ENCODE measurements at places on chromosomes 1 and 21.

GRCh38 chr1:229900220-229900619 lies 166.8 kb upstream of the GALNT2 start:
- H3K4me3 ChIP-seq, result no peak overlapping the region
- no peak overlapping the region for H3K27ac ChIP-seq
- peaks cover 31% of the 10 kb centered on the region for H3K27me3 ChIP-seq
- no peak for DNase-seq

DNA sequence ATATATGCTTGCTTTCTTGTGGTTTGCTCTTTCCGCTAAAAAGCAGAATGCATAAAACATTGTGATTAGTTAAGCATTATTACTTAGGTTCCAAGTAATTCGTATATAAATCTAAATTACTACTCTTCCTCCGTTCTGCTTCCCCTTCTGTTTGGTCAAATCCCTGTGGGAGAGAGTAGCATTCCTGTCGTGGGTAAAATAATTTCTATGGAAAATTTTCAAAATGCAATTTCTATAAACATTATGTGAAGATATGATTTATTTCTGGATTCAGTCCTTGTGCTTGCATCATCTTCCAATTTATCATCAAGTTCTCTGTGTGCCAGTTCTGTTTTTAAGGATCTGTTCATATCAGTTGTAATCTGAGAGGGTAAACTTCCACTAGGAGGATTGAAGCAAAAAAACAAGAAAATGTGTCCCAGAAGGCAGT lies 7.2 kb upstream of the WARS2 start:
- H3K27ac ChIP-seq, result no peak overlapping the region
- H3K4me3 ChIP-seq, result no peak overlapping the region
- H3K4me1 ChIP-seq, result peaks cover 18% of the 10 kb centered on the region

DNA sequence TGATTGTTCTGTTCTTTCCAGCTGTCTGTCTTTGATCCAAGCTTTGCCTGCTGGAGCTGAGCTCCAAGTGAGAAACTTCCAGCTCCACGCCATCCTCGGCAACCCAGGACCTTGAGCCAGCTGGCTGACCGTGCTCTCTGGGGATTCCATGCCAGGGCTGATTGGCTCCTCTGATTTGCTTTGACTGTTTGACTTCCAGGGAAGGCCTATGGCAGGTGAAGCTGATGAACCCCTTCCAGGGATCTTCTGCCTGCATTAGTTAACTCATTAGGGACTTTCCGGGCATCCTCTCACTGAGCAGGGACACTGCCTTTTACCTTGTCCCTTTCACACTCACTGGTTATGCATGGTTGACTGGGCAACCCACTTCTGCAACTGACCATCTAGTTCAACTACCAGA lies 406.1 kb downstream of the RPS6KC1 start:
- H3K27me3 ChIP-seq, result peaks cover 4% of the 10 kb centered on the region
- no peak overlapping the region for H3K27ac ChIP-seq
- DNase-seq, result no peak
- no peak overlapping the region for H3K4me3 ChIP-seq
- H3K36me3 ChIP-seq, result no peaks in the 10 kb centered on the region
- H3K4me1 ChIP-seq, result no peaks in the 10 kb centered on the region

DNA sequence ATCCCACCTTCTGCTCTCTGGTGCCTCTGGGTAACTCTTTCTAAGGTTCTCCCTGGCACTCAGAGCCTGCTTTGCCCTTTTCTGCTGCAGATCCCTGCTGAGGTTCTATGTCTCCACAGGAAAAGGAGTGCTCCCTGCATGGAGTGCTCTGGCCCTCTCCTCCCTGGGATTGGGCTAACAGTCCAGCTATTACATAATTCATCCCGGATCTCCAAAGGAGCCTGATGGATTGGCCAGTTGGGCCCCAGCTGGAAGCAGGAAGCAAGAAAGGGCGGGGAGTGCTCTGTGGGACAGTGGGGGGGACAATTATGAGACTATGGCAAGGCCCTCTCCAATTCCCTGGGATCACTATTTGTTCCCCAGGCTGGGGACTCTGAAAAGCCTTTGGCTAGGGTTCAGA lies 51.9 kb upstream of the GOLT1A start:
- H3K36me3 ChIP-seq, result no peaks in the 10 kb centered on the region
- no peaks in the 10 kb centered on the region for H3K4me1 ChIP-seq
- peaks cover 4% of the 10 kb centered on the region for H3K27me3 ChIP-seq
- H3K27ac ChIP-seq, result no peak overlapping the region

- H3K4me3 ChIP-seq, result no peak overlapping the region
- H3K36me3 ChIP-seq, result peaks cover 5% of the 10 kb centered on the region
- H3K27ac ChIP-seq, result no peak overlapping the region
- peaks cover 8% of the 10 kb centered on the region for H3K4me1 ChIP-seq
Observed at GRCh38 chr1:35164893-35165292, 28.1 kb downstream of the SFPQ start.

- H3K36me3 ChIP-seq, result peaks cover 14% of the 10 kb centered on the region
- H3K4me3 ChIP-seq, result no peak overlapping the region
- H3K27me3 ChIP-seq, result peaks cover 3% of the 10 kb centered on the region
- H3K27ac ChIP-seq, result no peak overlapping the region
Observed at GRCh38 chr1:1197188-1197500, 9.2 kb downstream of the TNFRSF18 start.

DNA sequence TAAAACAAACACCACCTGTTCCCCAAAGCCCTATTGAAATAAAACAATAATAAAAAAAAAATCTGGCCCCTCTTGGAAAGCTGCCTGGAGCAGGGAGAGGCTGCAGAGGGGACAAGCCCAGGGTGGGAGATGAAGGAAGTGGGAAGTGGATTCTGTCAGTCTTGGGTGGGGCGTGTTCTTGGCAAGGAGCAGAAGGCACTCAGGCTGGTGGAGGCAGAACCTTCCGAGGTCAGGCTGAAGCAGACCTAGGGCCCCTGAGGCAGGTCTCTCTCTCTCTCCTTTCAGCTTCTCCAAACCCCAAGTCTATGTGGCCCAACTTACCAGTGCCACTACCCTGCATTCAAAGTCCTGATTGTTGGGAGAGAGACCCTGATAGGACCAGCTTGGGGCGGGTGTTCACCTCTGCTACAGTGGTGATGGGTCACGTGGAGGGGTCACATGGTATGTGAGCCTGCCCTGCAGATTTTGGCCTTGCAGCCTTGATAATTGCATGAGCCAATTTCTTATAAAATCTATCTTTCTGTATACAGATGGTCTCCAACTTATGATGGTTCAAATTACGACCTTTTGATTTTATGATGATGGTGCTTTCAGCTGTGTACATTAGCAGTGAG lies 145.4 kb upstream of the C1orf174 start:
- H3K4me3 ChIP-seq, result no peak overlapping the region
- H3K27ac ChIP-seq, result no peak overlapping the region
- no peaks in the 10 kb centered on the region for H3K36me3 ChIP-seq
- no peak for DNase-seq
- H3K4me1 ChIP-seq, result no peaks in the 10 kb centered on the region
- H3K27me3 ChIP-seq, result peaks cover 3% of the 10 kb centered on the region

GRCh38 chr1:151134396-151134795 lies 12.0 kb downstream of the SEMA6C start:
- H3K27ac ChIP-seq, result no peak overlapping the region
- H3K4me1 ChIP-seq, result peaks cover 6% of the 10 kb centered on the region
- no peak for DNase-seq

DNA sequence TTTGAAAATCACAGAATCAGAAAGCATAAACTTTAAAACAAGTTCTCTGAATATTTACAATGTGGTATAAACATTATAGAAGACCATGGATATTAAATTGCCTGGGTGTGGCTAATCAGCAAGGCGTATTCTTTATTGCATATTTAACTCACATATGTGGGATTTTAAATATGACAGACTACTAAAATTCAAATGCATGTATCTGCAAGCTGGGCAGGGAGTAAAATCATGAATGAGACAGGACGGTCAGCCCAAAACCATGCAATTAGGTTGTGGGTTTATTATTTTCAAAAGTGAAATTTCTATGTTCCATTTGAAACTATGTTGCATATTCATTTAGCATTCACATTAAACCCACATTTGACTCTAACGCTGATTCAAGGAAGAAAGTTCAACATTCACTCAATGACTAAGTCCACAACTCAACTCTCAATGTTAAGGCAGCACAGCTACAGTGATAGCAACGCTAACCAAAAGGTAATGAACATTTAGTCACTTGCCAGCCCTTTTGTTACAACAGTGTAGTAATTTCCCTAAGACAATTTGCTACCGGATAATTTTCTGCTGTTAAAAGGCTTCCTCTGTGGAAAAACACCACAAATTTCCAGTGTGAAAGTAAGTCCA lies 6.3 kb upstream of the SYNJ1 start:
- peaks cover 29% of the 10 kb centered on the region for H3K4me1 ChIP-seq
- H3K27me3 ChIP-seq, result no peaks in the 10 kb centered on the region
- H3K4me3 ChIP-seq, result no peak overlapping the region
- peak overlapping the region; percentile 42 for H3K27ac ChIP-seq
- no peak for DNase-seq

DNA sequence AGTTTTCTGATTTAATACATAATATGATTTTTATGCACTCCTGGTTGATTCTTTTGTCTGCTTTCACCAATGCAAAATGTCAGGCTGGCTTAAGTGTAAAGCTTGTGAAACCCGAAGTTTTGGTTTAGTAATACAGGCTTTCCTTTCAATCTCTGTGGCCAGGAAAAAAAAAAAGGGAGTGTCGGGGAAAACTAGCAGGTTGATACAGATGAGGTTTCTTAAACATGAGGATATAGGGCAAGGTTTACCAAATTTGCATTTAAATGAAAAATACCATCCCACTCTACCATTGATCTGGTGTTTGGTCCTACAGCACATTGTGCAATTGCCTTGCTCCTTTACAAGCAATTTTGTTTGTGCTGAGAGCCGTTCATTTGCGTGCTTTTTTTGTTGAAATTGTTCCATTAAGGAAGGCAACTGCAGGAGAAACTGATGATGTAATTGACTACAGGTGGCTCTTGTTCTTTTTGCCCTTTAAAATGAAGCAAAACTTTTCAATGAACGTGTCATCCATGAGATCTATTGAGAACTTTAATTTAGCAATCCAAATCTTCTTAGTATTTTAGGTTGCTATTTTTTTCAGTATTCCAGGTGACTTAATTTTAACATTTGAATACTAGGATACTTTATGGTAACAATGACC lies 22.7 kb downstream of the CLIC6 start:
- H3K27ac ChIP-seq, result no peak overlapping the region
- no peak overlapping the region for H3K4me3 ChIP-seq
- DNase-seq, result no peak
- peaks cover 36% of the 10 kb centered on the region for H3K27me3 ChIP-seq

GRCh38 chr1:51303751-51304251 lies 26.6 kb downstream of the TTC39A start:
- peaks cover 25% of the 10 kb centered on the region for H3K4me1 ChIP-seq
- H3K27ac ChIP-seq, result peak overlapping the region; percentile 75
- H3K27me3 ChIP-seq, result no peaks in the 10 kb centered on the region
- DNase-seq, result no peak
- no peak overlapping the region for H3K4me3 ChIP-seq

GRCh38 chr1:68046423-68046822 lies 4.0 kb downstream of the DIRAS3 start:
- no peaks in the 10 kb centered on the region for H3K36me3 ChIP-seq
- H3K4me1 ChIP-seq, result peaks cover 5% of the 10 kb centered on the region
- no peak overlapping the region for H3K27ac ChIP-seq
- no peak for DNase-seq

DNA sequence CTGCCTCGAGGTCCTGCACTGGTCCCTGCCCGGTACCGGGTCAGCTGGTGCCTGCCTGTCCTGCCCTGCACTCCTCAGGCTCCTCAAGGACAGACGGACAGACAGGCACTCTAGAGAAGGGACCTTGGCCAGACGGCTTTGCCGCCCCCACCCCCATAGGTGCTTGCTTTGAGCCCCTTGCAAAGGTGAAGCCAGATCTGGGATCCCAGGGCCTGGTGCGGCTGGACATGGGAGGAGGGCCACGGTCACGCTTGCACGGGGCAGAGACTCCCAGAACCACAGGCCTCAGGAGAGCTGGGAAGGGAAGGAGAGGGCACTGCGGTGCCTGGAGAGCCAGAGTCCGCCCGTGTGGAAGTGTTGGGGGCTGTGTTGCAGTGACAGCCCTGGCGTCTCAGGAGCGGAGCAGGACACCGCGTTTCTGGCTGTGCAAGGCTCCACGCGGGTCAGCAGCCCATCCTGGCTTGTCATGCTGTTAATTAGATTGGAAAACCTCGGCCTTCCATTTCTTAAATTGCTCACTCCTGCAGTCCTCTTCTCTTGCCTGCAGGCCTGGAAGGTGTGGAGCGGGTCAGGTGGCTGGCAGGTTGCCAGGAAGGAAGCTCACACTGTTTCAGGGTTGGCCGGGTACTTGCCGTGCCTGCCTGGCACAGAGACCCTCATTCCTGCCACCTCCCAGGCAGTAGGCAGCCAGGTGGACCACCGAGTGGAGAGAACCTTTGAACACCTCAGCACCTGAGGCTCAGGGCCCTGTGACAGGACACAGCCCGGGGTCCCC lies 16.3 kb downstream of the COL18A1 start:
- no peak for DNase-seq
- no peaks in the 10 kb centered on the region for H3K27me3 ChIP-seq
- no peak overlapping the region for H3K27ac ChIP-seq
- H3K4me1 ChIP-seq, result no peaks in the 10 kb centered on the region

GRCh38 chr1:112504001-112504660 lies 4.6 kb upstream of the WNT2B start:
- H3K36me3 ChIP-seq, result no peaks in the 10 kb centered on the region
- no peak overlapping the region for H3K27ac ChIP-seq
- peaks cover 8% of the 10 kb centered on the region for H3K4me1 ChIP-seq
- H3K4me3 ChIP-seq, result no peak overlapping the region
- no peak for DNase-seq
- H3K27me3 ChIP-seq, result peaks cover 66% of the 10 kb centered on the region

DNA sequence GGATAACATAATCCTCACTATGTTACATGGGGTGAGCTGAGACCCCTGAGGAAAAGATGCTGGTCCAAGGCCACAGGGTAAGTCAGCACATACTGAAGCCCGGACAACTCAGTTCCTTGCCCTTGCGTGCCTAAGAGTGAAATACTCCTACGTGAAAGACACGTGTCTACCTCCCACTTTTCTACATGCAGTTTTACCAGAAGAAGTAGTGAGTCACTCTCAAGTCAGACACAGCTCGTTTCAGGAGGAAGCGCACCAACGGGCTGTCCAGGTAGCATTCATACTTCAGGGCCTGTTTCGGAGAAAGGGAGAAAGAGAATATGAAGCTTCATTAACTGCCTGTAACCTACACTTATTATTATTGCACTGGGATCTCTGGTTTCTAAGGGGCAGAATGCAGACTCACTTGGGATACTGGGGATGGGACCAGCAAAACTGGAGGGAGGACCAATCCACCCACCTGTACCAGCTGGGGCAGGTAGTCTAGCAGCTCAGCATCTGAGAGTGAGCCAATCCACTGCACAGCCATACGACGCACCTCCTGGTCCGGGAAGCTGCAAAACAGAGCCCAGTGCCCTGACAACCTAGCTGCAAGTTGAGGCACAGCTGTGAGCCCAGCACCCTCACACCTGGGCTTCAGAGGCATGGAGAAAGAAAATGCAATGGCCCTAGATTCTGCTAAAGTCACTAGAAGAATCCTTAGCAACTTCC lies 32.4 kb upstream of the PPP1R15B start:
- H3K27ac ChIP-seq, result peak overlapping the region; percentile 28
- H3K36me3 ChIP-seq, result peaks cover 23% of the 10 kb centered on the region
- H3K4me1 ChIP-seq, result peaks cover 15% of the 10 kb centered on the region
- H3K27me3 ChIP-seq, result no peaks in the 10 kb centered on the region
